ENCODE measurements at places on chromosomes 1 and 21.
A peak's percentile ranks its signal among the peaks of the same experiment; 100 is the strongest.

DNA sequence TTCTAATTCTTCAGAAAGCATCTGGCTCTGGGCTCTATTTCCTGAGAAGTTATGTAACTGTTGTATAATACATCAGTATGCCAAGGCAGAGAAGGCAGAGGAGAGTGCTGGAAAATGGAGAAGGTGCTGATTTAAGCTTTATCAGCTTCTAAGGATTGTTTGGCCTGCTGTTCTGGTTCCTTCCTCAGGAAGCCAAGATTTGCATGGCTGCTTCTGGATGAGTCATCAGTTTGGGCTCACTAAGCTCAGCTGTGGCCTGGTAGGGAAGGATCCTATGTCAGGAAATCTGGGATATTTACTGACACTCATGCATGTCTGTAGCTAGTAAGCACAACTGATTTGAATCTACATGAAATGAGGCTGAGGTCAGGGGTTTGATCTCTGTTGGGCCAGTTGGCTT, 73.2 kb upstream of the ADGRL4 start:
- no peak for DNase-seq

GRCh38 chr1:47438165-47439016, 547 bp downstream of the FOXD2 start:
- peak; percentile 18 for DNase-seq

DNA sequence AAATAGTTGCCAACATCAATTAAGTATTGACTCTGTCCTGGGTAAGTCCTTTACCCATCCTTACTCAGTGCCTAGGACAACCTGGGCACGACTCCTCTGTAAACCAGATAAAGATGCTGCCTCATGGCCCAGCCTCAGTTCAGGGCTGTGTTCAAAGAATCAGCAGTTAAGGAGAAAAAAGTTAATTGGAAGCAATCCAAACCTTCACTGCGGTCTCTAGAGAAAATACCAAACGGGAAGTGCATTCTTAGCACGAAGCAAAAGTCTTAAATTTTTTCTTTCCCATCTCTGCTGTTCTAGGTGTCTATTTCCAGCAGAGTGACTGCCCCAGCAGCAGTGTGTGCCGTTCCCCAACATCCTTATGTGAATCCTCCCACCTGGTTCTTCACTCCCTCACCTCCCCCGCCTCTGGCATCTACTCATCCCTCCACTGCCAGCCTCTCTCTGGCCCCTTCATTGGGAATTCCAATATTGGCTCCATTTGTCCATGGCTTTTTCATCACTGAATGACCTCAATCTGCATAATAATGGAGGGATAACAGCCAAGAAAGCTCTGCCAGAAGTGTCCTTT, 23.2 kb downstream of the KANK4 start:
- DNase-seq = no peak

DNA sequence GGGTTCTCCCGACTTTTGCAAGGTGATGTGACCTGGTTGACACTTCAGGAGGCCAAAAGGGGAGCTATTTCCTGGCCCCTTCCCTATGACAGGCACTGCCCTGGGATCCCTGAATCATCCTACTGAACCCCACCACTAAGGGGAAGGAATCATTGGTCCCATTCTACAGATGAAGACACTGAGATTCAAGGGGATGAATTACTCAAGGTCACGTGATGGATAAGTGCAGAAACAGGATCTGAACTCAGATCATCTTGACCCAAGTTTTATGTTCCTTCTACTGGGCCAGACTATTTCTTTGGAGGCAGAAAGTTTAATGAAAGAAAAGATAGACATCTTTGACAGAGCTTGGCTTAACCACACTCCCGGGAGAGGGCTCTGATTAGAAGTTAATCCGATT, 258.7 kb downstream of the RRAGC start:
- no peak for DNase-seq

DNA sequence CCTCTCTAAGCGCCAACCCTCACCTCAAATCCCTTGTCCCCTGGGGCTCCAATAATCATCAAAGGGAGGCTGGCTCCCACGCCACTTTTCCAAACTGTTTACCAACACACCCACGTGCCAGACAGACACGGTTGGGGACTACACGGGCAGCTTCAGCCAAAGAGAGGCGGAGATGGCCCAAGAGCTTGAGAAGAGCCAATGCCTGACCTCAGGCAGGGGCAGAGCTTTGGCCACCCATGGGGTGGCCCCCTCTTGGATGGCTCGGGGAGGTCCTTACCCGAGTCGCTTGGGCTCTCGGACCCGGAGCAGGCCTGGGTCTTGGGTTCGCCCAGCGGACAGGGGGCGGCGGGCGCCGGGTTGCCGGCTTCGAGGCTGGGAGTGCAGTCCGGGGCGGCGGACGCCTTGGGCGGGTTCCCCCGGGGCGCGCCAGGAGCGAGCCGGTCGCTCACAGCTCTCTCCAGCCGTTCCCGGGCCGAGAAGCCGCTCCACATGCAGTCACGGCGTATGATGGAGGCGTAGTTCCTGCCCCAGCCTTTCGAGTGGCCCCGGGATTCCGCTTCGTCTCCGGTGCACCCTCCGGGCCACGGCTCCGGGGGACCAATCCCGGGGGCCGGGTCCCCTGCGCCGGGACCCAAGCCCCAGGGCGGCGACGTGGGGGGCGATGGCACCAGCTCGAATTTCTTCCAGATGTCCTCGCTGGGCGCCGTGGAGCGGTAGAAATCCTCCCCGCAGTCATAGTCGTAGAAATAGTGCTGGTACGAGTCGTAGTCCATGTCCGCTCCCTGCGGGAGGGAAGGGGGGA, 854 bp downstream of the MYCL start:
- no peak for DNase-seq

DNA sequence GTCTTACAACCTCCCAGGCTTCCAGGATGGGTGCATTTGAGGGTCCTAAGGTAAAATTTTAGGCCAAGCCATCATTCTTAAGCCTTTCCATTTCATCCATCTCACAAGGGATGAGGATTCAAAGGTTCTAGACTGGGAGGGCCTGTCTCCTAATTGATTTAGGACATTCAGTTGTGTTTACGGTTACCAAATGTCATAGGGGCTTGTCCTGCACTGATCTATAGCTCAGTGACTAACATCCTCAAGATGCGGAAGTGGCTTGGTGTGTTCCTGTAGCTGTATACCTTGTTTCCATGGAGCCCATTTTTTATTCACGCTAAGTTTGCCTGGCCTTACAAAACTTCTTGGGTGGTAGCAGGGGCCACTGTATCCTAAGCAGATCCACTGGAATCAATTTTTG, 52.8 kb downstream of the DUSP10 start:
- peak; percentile 23 for DNase-seq

- no peak for DNase-seq
Observed at GRCh38 chr1:47921935-47922415, 75.2 kb downstream of the TRABD2B start.

GRCh38 chr1:159474926-159475325, 35.4 kb downstream of the OR10J1 start:
- DNase-seq = no peak

- no peak for DNase-seq
Observed at GRCh38 chr1:113041569-113042284, 31.3 kb upstream of the LRIG2 start.

- DNase-seq = no peak
Observed at GRCh38 chr1:165696625-165697100, 1.7 kb downstream of the ALDH9A1 start.

- no peak for DNase-seq
Observed at GRCh38 chr1:199688133-199688676, 339.3 kb upstream of the NR5A2 start.

GRCh38 chr1:222995620-222996309, 147.3 kb downstream of the TLR5 start:
- DNase-seq = no peak

DNA sequence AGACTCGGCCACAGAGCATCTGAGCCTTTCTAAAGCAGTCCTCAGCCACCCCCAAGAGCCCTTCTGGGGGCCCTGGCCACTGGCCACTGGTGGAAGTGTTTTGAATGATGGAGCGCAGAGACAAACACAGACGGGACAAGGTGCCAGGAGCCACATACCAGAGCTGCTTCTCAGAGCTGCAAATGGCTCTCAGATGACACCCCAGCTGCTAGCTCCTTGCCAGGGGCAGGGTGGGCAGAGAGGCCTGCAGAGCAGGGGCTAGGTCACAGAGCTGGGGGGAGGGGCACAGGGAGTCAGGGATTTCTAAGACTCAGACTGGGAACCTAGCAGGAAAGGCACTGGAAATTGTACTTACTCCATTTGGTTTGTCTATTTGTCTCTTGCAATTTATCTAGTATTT, 30.4 kb downstream of the KCNN3 start:
- DNase-seq = no peak

GRCh38 chr1:163538667-163539066, 216.9 kb downstream of the NUF2 start:
- no peak for DNase-seq

DNA sequence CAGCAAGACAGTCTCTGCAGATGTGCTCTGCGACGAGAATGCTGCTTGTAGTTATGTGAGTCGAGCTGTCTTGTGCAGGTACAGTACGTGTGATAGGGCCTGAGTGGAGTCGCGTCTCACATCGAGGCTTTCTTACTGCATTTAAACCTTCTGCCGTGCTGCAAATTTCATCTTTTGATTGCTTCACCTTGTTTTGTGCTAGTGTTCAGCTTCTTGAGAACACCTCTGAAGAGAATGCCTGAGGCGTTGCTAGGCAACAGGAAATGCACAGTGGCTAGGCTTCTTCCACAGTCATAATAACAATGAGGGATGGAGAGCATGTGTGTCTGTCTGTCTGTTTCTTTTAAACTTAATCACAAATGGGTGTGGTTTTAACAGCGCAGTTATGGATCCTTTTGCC, 52.9 kb downstream of the MRPS6 start:
- peak; percentile 26 for DNase-seq

DNA sequence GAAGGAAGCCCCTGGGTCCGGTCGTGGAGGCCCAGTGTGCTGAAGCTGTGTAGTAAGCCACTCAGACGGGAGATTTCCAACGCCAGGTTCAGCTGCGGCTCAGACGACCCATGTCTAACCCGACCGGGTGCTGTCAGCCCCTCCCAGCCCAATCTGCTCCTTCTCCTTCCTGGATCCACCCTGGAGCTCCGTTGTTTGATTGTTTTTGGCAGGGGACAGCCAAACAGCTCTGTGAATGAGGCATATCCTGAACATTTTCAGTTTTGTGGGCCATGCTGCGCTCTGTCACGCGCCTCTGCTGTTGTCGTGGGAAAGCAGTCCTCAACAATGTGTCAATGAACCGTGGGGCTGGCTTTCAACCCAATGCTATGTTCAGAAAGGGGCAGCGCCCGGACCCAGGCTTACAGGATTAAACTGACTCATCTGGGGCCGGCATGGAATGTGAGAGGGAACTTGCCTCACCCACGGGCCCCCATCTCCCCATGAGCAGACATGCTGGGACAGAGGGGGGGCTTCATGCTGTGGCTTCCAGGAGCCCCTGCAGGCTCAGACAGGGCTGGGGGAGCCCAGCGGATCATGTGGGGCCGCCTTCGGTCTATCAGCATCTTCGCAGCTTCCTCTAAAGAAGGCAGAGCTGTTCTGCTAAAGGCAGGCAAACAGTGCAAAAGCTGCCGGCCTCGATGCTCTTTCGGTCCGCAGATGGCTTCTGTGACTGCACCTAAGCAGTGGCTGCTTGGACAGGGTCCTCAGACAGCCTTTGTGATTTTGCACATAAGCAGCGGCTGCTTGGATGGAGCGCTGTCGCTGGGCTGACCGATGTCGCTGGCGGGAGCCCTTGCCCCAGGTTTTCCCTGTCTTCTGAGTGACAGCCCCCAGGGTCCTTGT, 101.7 kb downstream of the RIPK4 start:
- no peak for DNase-seq

GRCh38 chr1:9758559-9759121, 65.1 kb downstream of the CLSTN1 start:
- no peak for DNase-seq

- no peak for DNase-seq
Observed at GRCh38 chr21:35281956-35282355, 232.9 kb upstream of the RUNX1 start.

DNA sequence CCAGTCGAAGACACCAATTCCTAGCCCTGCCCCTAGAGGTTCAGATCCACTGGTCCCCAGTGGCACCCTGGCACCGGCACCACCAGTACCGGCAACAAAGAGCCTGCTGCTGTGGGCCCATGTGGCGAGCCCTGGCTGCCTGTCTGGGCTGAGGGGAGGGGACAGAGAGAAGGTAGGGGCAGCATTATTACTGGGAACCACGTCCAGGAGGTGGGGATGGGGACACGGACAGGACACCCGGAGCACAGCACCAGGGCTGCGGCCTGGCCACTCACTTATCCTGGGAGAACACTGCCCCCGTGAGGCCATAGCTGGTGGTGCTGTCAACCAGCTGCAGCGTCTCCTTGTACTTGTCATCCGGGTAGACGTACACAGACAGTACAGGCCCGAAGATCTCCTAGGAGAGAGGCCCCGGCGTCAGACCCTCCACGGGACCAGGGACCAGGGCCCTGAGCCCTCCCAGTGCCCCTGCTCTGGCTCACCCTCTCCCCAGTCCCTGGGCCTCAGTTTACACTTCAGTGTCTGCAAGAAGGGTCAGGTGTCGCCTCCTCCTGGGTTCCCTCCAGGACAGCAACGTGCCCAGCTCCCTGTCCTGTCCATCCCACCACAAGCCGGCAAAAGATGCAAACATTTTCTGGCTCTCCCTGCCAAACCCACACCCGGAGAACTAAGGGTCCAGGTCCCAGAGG, 15.8 kb upstream of the TAS1R2 start:
- peak; percentile 45 for DNase-seq

DNA sequence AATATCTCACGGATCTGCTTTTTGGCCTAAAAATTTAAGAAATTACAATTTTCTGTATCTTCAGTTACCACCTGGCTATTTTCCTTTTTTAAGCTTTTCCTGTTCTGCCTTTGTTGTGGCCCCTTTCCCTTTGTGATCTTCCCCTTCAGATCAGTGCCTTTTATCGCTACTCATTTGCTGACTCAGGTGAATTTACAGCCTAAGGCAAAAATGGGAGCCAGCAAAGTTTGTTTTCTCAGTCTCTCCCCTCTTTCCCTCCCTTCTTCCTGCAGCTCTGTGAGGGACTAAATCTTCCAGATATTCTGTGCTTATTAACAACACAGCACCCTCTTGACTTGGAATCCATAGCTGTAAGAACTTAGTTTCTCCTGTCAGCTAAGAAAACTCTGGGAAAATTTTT, 5.3 kb upstream of the PRRC2C start:
- DNase-seq = no peak

DNA sequence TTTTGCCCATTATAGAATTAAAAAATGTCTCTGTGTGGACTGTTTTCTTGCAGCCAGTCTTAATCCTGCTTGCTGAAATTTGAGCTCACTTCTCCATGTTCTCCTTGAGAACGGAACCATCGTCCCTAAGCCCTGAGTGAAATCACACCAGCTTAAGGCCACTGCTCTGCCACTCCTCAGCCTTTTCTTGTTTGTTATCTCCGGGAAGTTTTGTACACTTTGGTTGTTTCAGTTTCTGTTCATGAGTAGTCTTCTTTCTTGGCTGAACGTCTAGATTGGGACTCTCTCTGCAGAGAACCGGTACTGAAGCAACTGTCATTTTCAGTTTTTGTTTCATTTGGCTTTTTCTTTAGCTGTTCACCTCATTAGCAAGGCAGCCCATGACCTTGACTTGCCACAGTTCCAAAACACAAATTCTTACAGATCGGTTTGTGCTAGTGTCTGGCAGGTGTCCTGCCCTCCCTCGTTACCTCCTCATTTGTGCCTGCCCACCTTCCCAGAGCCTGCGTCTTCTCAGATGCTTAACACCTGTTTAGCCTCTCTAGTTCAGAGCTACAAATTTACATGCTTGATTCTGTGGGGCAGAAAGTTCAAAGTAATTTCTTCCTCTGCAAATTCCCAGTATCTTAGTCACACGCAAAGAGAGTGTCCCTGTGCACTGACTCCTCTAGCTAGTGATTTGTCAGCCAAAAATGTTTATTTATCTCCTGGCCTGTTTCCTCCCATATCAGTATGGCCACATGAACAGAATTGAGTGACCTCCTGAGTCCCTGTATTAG, 12.4 kb downstream of the PSEN2 start:
- no peak for DNase-seq
